ENCODE measurements at places on chromosomes 6 and 20.

DNA sequence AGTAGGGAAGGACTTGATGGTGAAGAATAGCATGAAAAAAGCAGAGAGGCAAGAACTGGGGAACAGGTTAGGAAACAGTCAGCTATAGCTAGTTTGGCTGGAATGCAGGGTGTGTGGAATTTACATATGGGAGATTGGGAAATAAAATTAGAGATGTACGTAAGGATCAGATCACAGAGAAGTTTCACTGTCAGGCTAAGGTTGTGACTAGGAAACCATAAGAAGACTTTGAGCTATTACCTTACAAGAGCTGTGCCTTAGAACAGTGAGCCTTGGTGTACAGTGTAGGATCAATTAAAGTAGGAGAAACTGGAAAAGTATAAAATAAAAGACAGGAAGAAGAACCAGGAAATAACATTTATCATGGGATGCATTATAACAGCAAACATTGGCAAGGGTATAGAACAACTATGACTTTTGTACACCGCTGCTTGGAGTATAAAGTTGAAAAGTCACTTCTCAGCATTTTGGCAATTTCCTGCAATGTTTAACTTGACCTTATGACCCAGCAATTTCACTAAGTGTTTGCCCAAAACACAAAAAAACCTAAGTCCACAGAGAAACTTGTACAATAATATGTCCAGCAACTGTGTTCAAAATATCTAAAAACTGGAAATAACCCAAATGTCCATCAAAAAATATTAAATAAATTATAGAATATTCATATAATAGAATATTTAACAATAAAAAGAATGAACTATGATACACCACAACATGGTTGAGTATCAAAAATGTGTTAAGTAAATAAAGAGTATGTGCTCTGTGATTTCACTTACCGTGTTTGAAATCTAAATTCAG is 31.2 kb upstream of the SPTLC3 start:
- DNase-seq, result no peak

DNA sequence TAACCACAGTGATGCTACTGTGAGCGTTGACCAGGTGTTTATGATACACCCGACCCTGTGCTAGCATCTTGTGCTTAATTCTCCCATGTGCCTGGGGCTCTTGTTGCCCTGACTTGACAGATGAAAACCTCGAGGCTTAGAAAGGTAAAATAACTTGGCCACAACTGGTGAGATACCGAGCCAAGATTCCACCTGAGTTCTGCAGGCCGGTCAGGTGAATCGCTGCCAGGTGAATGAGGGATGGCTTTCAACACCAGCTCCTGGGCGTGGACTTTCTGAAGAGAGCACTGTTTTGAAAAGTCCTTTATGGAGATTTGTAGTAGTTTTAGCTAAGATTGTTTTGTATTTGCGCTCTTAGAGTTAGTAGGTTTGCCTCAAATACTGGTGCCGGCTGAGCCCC is 12.2 kb upstream of the ZNF831 start:
- no peak for DNase-seq

- DNase-seq, result no peak
Observed at GRCh38 chr6:137033828-137034227, 10.9 kb downstream of the IL20RA start.

DNA sequence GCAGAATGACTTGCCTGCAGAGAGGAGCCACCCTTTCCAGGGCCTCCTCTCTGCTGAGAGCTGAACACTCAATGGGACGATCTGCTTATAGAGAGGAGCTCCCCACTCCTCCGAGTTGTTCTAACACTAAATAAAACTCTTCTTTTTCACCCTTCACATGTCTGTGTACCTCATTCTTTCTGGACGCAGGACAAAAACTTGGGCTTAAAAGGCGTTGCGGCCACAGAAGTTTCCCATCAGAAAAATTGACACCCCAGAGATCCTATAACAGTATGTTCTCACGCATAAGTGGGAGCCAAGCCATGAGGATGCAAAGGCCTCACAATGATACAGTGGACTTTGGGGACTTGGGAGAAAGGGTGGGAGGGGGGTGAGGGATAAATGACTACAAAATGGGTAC is 121.2 kb downstream of the GMPR start:
- no peak for DNase-seq

DNA sequence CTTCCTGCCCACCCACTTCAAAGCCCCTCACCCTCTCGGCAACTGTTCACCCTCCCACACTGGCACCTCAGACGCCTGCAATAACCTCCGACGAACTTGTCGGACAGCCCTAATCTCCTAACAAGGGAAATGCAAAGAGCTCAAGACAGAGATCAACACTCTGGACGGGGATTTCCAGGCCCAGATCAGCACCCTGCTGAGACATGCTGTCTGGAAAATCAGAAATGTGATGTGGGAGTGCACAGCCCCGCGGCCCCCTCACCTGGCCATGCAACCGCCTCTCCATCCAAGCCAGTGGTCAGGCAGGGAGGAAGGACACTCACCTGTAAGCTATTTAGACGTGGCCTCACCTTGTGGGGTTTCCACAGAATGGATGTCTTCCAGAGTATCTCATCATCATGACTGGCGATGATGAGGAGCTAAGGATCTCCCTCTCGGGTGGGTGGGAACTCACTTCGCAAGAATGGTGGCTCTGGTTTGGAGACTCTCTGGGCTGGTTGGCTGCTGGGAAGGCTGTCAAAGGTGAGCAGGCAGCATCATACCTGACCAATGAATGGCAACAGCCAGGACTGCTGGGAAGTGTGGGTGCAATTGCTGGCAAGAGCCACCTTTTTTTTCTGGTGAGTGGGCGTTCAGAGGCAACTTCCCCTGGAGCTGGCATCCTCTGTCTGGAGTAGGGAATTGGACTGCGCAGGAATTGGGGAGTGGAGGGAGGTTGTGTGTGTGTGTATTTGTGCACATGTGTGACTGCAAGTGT is 28.1 kb upstream of the ADTRP start:
- DNase-seq, result no peak

- DNase-seq, result no peak
Observed at GRCh38 chr6:24004659-24005058, 121.4 kb upstream of the NRSN1 start.

- no peak for DNase-seq
Observed at GRCh38 chr6:46279874-46280273, 109.1 kb upstream of the ENPP5 start.

GRCh38 chr20:39089029-39089428 is 126.9 kb downstream of the DHX35 start:
- DNase-seq, result no peak

- DNase-seq, result no peak
Observed at GRCh38 chr6:119162134-119162775, 83.8 kb upstream of the FAM184A start.

DNA sequence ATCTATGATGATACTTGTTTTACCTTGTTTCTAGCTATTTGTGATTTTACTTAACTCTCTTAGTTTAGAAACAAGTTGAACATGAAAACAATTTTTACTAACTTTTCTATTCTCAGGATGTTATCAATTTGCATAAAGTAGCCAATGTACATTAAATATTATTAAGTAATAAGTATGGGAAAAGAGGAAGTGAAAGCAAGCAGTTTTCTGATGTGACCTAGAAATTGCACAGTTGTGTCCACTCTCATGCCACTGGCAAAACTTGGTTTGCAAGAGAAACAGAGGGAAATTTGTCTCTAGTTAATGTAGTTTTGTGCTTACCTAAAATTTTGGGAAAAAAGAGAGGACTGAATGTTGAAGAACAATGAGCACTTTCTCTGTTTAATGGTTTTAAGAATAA is 19.2 kb upstream of the TSPYL1 start:
- no peak for DNase-seq

DNA sequence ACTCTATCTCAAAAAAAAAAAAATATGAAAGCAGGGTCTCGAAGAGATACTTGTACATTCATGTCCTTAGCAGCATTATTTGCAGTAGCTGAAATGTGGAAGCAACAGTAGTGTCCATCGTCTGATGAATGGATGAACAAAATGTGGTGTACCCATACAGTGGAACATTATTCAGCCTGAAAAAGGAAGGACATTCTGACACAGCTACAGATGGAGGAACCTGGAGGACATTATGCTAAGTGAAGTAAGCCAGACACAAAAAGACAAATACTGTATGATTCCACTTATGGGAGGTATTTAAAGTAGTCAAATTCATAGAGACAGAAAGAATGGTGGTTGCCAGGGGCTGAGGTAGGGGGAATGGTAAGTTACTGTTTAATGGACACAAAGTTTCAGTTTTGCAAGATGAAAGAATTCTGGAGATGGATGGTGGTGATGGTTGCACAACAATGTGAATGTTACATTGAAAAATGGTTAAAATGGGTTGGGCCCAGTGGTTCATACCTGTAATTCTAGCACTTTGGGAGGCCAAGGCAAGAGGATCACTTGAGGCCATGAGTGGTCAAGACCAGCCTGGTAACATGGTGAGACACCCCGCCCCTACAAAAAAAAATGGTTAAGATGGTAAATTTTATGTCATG is 11.8 kb upstream of the TULP1 start:
- DNase-seq, result no peak

DNA sequence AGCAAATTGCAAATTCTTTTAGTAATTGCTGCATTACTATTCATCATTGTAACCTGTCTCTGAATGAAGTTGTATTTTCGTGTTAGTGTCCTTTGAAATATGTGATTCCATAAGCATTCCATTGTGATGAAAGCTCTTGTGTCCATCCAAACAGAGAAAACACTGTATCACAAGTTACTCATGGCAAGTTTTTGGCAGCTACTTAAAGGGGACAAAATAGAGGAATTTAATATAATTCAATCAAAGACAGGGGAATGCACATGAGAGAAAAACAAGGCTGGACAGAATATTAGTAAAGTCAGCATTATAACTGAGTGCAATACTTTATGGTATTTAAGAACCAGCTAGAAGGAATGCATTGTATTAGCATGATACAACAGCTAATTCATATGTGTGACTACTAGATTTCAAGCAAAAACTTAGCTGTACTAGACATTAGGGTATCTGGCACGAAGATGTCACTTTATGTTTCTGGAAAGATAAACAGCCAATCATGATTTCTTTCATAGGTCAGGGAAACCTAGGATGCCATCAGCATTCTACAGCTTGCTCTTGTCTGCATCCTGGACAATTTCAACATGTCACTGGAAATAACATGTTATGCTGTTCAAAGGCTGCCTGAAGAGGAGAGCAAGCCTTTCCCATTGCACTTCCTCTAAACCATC is 270.6 kb upstream of the MARCKS start:
- DNase-seq, result no peak

GRCh38 chr6:156833755-156834154 is 56.6 kb downstream of the ARID1B start:
- no peak for DNase-seq

Data from nephron progenitor cell (in vitro differentiated cells).